ENCODE measurements at places on chromosomes 3 and 15. TPM values are rescaled to one million over a fixed set of nuclear protein-coding genes. Genes with fewer than 3 reads are reported as not detected.

Gene SLC28A1
- 0.31 TPM for total RNA-seq

Gene DUOXA2
- total RNA-seq, result 0.17 TPM

Gene TYRO3
- total RNA-seq, result 43.0 TPM

DNA sequence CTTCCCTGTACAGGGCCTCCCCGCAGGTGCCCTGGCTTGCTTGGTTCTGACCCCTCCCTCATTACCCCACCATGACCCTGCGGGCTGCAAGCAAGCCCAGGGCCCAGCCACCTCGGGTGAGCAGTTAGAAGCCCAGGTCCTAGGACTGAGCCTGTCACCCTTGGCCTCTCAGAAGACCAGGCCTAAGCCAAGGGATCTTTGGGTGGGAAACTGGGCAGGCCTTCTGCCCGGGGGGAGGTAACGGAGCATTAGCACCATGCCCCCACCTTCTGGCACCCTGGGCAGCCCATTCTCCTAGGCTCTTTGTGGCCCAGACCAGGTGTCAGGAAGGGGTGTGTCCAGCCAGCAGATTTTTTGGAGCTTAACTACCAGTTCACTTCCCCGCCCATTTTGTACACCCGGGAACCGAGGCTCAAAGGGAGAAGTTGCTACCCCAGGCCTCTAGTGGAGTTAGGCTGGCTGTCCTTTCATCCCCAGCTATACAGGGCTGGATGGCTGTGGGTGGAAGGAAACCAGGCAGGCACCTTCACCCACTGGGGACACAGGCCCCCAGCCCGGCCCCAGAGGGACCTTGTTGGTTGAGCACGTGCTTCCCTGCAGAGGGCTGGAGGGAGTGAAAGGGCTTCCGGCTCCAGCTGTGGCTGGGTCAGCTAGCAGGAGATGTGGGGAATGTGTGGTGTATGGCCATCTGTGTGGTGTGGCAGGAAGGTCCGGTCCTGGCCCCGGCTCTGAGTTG is 1.4 kb downstream of the CSK start:
- no peak for DNase-seq

DNA sequence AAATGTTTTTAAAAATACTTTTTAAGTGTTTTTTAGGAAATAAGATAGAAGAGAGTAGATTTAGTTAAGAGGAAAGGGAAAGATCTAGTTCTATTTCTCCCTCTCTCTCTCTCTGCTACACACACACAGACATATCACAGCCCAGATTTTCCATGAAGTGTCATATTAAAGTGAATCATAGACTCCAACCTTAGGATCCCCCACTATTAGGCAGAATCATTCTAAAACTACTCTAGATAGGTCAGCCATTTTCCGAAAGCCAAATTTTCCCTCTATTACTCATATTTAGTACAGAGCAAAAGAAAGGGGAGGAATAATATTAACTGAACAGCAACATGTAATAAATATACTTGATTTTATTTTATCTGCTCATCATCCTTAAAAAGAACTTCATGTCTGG is 45.1 kb upstream of the RSL24D1 start:
- DNase-seq, result no peak

- DNase-seq, result no peak
Observed at GRCh38 chr15:71749500-71749899, 60.9 kb upstream of the NR2E3 start.

GRCh38 chr3:114510201-114510600 is 216.4 kb downstream of the TIGIT start:
- no peak for DNase-seq

DNA sequence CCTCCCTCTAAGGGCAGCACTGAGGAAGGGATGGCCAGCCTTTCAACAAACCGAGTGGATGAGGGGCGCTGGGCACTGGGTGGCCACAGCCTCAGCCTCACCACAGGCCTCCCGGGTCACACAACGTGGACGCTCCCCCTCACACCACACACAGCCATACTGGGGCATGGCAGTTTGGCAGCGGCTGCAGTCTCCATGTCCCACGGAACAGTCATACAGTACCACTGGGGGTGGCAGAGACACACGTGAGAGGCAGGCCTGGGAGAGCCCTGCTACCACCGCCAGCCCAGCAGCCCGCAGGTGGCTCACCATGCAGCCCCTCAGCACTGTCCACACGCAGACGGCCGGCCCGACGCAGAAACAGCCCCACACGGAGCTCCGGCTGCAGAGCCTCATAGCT is 11.7 kb downstream of the PLXNB1 start:
- no peak for DNase-seq

- DNase-seq, result no peak
Observed at GRCh38 chr3:6860149-6860953, 564 bp upstream of the GRM7 start.

GRCh38 chr3:131233900-131234668 is 147.5 kb upstream of the NUDT16 start:
- no peak for DNase-seq

DNA sequence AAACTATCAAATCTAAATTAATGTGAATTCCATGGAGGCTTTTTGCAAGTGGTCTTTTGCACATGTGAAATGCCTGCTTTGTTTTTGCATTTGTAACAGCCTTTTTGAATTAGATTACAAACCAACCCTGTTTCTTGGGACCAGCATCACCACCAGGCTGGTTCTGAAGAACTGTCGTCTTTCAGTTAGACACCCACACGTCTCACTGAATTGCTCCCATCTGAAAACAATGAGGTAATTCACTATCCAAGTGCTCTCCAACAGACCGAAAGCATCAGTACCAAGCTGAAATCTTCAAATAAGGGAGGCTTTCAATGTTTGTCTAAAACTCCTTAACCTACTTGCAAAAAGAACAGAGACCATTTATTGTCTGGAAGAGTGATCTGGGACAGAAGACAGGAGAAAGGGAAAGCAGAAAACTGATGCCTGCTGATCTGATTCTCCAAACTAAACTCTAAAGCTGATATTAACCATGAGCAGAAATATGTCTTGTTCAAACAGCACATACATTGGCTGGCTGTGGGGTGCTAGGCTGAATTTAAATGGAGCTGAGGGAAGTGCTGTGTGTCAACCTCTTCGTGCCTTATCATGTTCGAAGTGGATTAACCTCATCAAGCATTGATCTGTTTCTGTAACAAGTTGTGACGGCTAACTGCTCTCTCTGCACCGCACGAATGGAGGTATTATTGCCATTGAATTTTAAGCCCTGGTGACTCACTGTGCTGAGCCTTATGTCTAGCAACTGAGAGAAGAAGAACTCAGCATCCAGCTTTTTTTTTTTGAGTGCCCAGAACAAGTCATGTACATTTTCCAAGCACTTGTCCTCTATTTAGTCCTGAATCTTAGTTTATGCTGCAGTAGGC is 213.7 kb upstream of the P2RY1 start:
- DNase-seq, result no peak

GRCh38 chr3:172177046-172177445 is 137.7 kb downstream of the FNDC3B start:
- DNase-seq, result no peak

DNA sequence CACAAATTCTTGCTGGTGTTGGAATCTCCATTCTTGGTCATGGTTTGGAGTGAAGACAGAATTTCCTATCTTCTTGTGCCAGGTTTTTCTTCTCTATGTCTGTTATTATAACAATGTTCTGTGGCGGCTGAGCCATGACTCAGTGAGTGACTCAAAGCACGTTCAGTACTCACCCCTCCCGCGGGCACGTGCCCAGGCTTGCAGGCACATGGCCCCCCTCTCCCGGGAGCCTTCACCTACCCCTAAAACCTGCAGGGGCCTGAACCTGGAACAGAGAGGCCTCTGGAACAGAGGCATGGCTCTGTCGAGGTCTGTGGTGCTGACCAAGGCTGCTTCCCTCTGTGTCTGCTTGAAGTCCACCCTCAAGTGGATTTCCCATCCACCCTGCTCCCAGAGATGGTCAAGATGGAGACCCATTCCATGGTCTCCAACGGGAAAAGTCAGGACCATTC is 27.6 kb downstream of the PLXNB1 start:
- DNase-seq, result peak; percentile 56

Measured in type B pancreatic cell (in vitro differentiated cells).